Fibroblast of mammary gland (primary cell): ENCODE measurements at places on chromosomes 5 and 9.
A peak's percentile ranks its signal among the peaks of the same experiment; 100 is the strongest.

GRCh38 chr9:101485924-101486692 is 47.5 kb upstream of the RNF20 start:
- DNase-seq = peak; percentile 27

DNA sequence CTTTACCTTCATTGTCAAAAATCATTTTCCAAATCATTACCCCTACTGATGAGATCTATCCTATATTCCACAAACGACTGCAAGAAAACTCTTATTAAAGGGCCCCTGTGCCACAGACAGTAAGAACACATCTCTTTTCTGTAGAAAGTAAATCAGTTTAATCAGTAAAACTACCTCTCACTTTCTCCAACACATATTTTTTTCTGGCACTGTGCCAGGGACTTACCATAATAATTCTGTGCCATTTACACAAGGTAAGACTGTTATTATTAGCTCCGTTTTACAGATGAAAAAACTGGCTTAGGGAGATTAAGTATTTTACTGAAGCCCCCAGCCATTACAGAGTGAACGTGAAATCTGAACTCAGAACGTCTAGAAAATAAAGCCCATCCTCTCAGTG is 587.0 kb upstream of the COX7C start:
- no peak for DNase-seq

DNA sequence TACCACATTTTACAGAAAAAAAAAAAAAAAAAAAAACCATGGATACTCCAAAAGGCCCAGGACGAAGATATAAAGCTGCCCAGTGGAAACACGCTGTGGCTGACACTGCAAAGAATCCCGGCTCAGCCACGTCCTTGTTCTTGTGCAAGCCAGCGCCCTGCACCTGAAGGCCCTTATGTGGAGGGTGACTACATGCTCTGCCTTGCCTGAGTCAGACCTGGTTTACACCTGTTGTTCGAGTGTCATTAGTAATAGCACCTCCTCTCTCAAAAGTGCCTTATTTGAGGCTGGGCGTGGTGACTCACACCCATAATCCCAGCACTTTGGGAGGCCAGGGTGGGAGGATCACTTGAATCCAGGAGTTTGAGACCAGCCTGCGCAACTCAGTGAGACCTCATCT is 54.3 kb upstream of the ZSWIM6 start:
- DNase-seq = no peak

GRCh38 chr5:116763987-116764866 is 189.6 kb upstream of the SEMA6A start:
- DNase-seq = no peak

- peak; percentile 21 for DNase-seq
Observed at GRCh38 chr5:61018062-61018461, 73.1 kb downstream of the NDUFAF2 start.

- peak; percentile 81 for DNase-seq
Observed at GRCh38 chr5:54616031-54616430, 98.5 kb downstream of the SNX18 start.

GRCh38 chr5:79842991-79843390 is 148.1 kb downstream of the MTX3 start:
- no peak for DNase-seq

- DNase-seq = no peak
Observed at GRCh38 chr5:132093271-132093670, 19.7 kb downstream of the CSF2 start.

GRCh38 chr9:125985998-125986655 is 239.0 kb downstream of the PBX3 start:
- DNase-seq = no peak

DNA sequence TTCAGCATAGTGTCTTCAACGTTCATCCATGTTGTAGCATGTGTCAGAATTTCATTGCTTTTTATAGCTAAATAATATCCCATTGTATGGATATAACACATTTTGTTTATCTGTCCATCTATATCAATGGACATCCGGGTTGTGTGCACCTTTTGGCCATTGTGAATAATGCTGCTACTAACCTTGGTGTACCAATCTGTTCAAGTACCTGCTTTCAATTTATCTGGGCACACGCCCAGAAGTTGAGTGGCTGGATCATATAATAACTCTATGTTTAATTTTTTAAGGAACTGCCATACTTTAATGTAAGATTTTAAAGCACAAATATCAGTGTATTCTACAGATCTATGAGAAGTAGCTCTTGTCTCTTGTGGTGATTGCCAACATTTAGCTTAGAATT is 43.5 kb downstream of the SCAI start:
- no peak for DNase-seq

- DNase-seq = no peak
Observed at GRCh38 chr5:165617491-165617890, 2112.1 kb downstream of the MAT2B start.

- DNase-seq = no peak
Observed at GRCh38 chr5:97644896-97645295, 461.8 kb upstream of the RIOK2 start.

GRCh38 chr5:178537467-178538371 is 52.5 kb downstream of the COL23A1 start:
- DNase-seq = no peak

DNA sequence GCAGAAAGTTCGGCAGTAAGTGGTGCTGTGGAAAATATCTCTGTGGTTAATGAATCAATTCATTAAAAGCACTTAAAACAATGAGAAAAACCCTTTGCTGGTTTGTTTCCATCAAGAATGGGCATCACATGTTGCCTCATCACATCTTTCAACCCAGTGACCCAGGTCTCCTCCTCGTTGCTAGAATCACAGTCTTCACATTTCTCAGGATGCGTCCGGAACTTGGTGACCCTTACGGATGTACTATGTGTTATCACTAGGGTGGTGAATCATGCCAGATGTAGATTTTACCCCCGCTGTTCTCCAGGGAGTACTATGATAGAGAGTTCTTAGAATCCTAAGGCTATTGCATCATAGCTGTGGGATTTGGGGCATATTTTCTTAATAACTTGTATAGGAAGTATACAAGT is 217.9 kb upstream of the KLF4 start:
- peak; percentile 100 for DNase-seq

DNA sequence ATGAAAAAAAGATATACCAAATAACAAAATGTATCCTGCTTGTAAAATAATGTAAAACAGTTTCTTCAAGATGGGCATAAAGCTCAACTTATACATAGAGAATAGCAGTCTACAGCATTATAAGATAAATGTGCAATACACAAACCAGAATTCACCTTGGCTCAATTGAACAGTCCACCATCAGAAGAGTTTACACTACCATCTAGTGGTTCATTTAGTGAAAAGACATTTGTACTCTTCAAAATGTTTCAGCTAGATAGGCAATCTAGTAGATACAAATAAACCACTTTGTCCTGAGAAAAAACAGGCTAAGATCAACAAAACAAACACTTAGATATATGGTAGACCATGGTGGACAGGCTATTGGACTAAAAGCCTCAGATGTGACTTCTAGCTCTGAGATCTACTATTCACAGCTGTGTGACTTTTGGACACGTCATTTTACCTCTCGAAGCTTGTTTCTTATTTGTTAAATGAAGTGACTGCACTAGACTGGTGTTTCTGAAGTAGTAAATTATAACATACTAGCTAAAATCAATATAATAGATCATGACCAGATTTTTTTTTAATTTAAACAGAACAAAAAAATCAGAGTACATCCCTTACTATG is 22.1 kb upstream of the TPD52L3 start:
- peak; percentile 65 for DNase-seq

GRCh38 chr5:5293029-5293428 is 129.4 kb upstream of the ICE1 start:
- no peak for DNase-seq

- no peak for DNase-seq
Observed at GRCh38 chr9:136484153-136485048, 1.6 kb upstream of the SEC16A start.

DNA sequence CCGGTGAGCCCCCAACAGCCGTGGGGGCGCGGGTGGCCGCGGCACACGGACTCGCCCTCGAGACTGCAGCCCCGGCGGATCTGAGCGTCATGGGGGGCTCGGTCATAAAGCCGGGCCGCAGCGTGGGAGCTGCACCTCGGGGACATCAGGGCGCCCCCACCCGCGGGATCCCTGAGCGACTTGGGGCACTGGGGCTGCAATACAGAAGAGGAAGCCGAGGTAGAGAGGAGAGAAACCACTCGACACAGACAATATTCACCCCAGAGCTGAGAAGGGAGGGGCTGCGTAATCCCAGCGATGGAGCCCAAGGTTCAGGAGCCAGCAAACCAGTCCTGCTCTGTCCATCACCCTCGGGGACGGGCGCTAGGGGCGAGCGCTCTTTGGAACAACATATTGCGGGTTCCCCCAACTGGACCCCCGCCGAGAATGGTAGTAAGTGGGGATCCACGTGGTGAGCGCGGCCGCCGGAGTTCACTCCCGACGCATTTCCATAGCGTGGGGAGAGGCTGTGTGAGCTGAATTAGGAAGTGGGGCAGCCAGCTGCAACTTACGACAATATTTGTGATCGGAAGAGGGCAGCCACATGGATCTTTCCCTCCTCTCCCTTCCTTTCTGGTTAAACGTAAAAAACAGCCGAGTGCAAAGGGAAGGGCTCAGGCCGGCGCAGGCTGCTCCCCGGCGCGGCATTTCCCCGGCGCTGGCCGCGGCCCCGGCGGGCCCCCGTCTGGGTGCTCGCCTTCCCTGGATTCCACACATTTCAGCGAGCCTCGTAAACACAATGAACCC is 9.9 kb downstream of the PTCH1 start:
- peak; percentile 55 for DNase-seq

- no peak for DNase-seq
Observed at GRCh38 chr9:107214915-107215314, 68.2 kb upstream of the RAD23B start.

DNA sequence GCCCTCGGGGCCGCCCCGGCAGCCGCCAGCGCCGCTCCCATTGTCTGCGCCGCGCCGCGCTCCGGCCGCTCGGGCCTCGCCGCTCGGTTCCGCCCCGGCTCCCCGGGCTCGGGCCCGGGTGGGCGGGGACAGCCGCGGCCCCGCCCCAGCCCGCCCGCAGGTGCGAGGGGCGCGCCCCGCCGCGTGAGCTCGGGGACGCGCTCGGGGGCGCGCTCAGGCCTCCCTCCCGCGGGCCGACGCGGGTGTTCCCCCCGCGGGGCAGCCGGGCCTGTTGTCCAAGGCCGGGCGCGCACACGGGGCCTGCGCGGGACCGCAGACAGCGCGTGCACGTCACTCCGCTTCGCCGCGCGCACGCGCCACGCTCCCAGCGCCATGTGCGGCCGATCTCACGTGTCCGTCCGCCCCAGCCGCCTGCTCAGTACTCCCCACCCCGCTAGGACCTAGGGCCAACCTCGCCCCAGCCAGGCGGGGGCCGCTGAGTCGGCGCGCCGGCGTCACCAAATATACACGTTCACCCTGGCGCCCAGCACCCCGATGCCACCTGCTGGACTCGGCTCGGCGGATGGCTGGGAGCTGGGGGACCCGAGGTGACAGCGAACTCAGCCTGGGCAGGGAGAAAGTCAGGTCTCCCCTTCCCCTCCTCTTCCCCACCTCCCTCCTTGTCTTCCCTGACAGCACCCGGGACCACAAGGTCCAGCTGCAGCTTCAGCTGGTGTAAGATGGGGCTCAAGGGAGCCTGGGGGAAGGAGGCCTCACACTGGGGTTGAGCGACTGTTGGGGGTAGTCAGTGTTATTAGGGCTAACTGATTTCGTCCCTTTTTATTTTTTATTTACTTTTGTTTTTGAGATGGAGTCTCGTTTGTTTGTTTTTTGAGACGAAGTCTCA is 14.3 kb downstream of the GBGT1 start:
- peak; percentile 81 for DNase-seq

- peak; percentile 78 for DNase-seq
Observed at GRCh38 chr5:92364986-92365550, 982.0 kb upstream of the ARRDC3 start.

- no peak for DNase-seq
Observed at GRCh38 chr5:122774519-122774860, 390 bp upstream of the SNX2 start.

DNA sequence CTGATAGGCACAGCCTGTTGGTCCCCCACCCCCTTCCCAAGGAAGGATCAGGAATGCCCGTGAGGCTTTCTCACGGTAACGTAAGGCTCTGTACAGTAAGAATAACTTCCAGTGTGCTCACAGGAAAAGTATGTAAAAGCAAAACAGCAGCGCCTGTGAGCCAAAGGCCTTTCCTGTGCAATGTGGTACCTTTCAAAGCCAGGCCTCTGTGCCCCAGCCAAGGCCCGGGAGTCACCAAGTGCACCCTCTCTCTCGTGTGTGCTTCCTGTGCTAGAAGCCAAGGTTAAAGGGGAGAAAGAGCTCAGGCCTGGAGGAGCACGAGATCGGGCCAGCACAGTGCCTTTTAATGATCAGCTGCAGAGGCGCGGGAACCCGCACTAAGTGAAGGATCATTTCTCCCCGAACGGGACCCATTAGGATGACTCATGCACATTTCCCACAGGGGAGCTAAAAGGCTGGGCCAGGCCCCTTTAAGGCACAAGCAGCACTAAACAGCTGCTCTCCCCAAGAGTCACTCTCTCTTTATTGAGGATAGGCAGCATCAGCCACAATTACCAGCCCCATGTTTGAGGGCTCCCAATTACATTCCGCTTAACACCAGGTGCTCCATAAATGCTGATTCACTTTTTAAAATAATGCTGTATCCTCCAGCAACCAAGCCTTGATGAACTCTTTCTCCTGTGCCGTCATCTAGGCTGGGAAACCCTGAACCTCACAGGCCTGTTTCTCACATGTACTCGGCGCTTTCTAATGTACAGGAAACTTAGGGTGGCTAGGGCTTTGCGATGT is 42.8 kb downstream of the SHB start:
- peak; percentile 92 for DNase-seq

GRCh38 chr9:124482431-124483031 is 24.7 kb downstream of the NR5A1 start:
- no peak for DNase-seq

DNA sequence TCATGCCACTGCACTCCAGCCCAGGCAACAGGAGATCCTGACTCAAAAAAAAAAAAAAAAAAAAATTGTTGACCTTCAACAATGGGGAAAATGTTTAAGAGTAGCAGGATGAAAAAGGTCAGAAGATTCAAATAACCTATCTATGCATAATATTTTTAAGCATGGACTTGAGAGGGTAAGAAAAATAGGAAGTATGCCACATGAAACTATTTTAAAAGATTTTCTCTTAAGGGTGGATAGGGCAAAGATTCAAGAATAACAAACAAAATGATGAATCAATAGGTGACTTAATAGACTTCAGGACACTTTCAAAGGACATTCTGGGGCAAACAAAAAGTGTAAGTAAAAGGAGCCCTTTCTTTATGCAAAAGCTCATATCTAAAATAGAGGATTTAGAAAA is 3.2 kb downstream of the TEX48 start:
- peak; percentile 35 for DNase-seq

GRCh38 chr5:59161221-59162105 is 578.6 kb downstream of the RAB3C start:
- no peak for DNase-seq
